Effector memory CD8-positive, alpha-beta T cell (primary cell): ENCODE measurements at places on chromosomes 7 and 10.

GRCh38 chr7:133746305-133746704, 380.8 kb upstream of the LRGUK start:
- no peaks in the 10 kb centered on the region for H3K36me3 ChIP-seq
- no peak for DNase-seq
- H3K4me1 ChIP-seq: no peaks in the 10 kb centered on the region
- no peaks in the 10 kb centered on the region for H3K27me3 ChIP-seq
- H3K27ac ChIP-seq: no peak overlapping the region

DNA sequence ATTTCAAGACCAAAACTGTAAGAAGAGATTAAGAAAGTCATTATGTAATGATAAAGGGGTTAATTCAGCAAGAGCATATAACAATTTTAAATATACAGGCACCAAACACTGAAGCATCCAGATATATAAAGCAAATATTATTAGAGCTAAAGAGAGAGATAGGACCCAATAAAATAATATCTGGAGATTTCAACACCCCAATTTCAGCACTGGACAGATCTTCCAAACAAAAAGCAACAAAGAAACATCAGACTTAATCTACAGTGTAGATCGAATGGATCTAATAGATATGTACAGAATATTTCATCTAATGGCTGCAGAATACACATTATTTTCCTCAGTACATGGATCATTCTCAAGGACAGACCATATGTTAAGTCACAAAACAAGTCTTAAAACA, 151.3 kb downstream of the COBL start:
- no peak overlapping the region for H3K4me3 ChIP-seq
- H3K4me1 ChIP-seq: peaks cover 4% of the 10 kb centered on the region
- H3K36me3 ChIP-seq: no peaks in the 10 kb centered on the region
- DNase-seq: no peak

GRCh38 chr10:71068861-71069271, 143.5 kb upstream of the UNC5B start:
- no peaks in the 10 kb centered on the region for H3K36me3 ChIP-seq
- no peaks in the 10 kb centered on the region for H3K4me1 ChIP-seq
- DNase-seq: no peak
- H3K4me3 ChIP-seq: no peak overlapping the region
- peaks cover 18% of the 10 kb centered on the region for H3K27me3 ChIP-seq

GRCh38 chr10:104020020-104020419, 53.1 kb downstream of the SLK start:
- no peak overlapping the region for H3K27ac ChIP-seq
- no peak overlapping the region for H3K4me3 ChIP-seq
- no peak for DNase-seq
- peaks cover 79% of the 10 kb centered on the region for H3K36me3 ChIP-seq
- H3K27me3 ChIP-seq: no peaks in the 10 kb centered on the region

GRCh38 chr10:76178532-76179292, 747.3 kb downstream of the LRMDA start:
- H3K36me3 ChIP-seq: no peaks in the 10 kb centered on the region
- H3K27me3 ChIP-seq: no peaks in the 10 kb centered on the region
- no peak for DNase-seq
- H3K4me1 ChIP-seq: no peaks in the 10 kb centered on the region
- H3K4me3 ChIP-seq: no peak overlapping the region

- DNase-seq: no peak
- H3K4me1 ChIP-seq: no peaks in the 10 kb centered on the region
- H3K4me3 ChIP-seq: no peak overlapping the region
- H3K27me3 ChIP-seq: peaks cover 12% of the 10 kb centered on the region
- H3K27ac ChIP-seq: no peak overlapping the region
- no peaks in the 10 kb centered on the region for H3K36me3 ChIP-seq
These were observed 124.2 kb downstream of the TES start for GRCh38 chr7:116334555-116334954.

- no peak for DNase-seq
- H3K4me1 ChIP-seq: no peaks in the 10 kb centered on the region
- no peak overlapping the region for H3K27ac ChIP-seq
These were observed 349.1 kb upstream of the PODXL start for GRCh38 chr7:131905471-131905973.

GRCh38 chr7:81075150-81075549, 156.3 kb upstream of the SEMA3C start:
- no peaks in the 10 kb centered on the region for H3K4me1 ChIP-seq
- H3K27me3 ChIP-seq: no peaks in the 10 kb centered on the region
- no peaks in the 10 kb centered on the region for H3K36me3 ChIP-seq
- H3K4me3 ChIP-seq: no peak overlapping the region
- H3K27ac ChIP-seq: no peak overlapping the region

DNA sequence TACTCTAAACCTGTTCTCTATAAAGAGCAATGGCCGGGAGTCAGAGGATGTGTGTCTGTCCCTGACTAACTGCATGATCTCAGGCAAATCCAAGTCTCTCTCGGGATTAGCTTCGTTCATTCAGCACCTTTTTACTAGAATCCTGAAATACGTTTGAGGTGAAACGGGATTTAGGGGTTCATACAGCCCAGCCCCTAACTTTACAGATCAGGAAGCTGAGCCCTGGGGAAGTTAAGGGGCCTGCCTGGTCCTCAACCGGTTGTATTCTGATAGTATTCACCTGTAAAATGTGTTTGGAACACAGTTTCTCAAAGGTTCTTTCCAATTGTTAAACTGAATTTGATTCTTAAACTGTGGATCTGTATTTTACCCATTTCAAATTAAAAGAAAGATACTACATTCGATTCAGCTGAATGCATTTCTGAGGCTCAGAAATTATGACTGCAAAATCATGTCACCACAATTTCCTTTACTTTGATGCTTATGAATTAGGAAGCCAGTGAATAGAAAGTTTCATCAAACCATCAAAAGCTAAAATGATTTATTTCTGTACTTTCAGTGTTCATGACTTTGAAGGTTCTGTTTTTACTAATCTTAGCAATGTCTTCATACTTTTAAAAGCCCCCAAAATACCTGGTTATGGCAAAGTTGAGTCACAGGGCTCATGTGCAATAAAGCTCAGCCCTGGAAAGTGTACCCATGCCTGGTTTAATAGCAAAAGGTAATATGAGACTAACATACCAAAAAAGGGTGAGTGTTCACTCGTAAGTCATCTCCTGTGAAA, 28.9 kb upstream of the EZH2 start:
- H3K27me3 ChIP-seq: peaks cover 15% of the 10 kb centered on the region
- no peaks in the 10 kb centered on the region for H3K36me3 ChIP-seq
- peaks cover 24% of the 10 kb centered on the region for H3K4me1 ChIP-seq
- H3K4me3 ChIP-seq: peak overlapping the region; percentile 57
- peak overlapping the region; percentile 62 for H3K27ac ChIP-seq

GRCh38 chr10:73590881-73591799, at the start of gene USP54:
Gene USP54 (minus strand): TSS chr10:73591342. CDS start chr10:73575658, 15,684 bp downstream.
- H3K27ac ChIP-seq: peak within 1 kb of the TSS; percentile 55
- H3K36me3 ChIP-seq: no peaks in the 10 kb centered on the region
- H3K4me1 ChIP-seq: peaks cover 10% of the 10 kb centered on the region
- no peak for DNase-seq
